ENCODE measurements at places on chromosomes 11 and 22.

DNA sequence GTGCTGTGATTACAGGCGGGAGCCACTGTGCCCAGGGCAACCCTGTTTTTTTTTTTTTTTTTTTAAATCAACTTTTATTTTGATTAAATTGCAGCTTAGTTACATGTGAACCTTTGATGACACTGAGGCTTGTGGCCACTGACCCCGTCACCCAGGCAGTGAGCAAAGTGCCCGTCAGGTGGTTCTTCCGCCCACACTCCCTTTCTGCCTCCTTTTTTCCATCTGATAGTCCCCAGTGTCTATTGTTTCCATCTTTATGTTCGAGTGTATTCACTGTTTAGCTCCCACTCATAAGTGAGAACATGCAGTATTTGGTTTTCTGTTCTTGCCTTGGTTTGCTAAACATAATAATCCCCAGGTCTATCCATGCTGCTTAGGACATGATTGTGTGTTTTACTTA, 110.9 kb upstream of the GRK3 start:
- DNase-seq, result peak; percentile 8

DNA sequence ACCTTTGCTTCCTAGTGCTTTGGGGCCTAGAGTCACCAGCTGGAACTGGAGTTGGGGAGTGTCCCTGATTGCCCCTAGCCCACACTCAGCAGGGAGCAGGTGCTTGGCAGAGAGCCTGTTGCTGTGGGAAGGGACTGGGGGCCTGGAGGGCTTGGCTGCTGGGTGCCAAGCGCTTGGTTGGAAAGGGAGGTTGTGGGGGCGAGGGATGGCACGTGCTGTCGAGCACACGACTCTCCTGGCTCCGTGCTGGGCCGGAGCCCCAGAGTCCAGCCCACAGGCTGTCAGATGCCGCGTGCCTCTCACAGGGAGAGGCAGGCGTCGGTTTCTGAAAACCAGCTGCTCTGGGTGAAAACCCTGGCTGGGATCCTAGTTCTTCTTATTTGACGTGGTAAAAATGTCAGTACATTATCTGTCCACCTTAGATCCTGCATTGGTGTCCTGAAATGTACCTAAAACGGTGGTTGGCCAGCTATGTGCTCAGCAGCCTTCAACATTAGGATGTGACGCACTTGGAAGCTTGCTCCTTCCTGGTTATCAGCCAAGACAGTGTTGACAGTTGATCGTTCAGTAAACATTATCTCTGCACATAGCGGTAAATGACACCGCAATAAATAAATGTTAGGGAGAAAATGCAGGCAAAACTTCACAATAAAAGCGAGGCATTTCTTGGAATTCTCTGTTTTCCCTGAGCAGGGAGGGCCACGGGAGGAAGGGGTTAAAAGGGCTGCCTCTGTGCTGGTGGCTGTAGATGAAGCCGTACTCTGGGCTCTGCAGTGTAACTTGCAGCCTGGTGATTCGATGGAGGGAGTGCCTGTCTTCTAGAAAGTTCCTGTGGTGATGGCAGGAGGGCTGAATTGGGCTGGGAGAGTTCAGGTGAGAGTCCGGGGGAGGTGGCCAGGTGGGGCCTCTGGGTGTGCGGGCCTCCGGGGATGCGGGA, 29.2 kb downstream of the GRAMD4 start:
- no peak for DNase-seq

- no peak for DNase-seq
Measured at GRCh38 chr11:114276077-114276476, 20.1 kb upstream of the NNMT start.

DNA sequence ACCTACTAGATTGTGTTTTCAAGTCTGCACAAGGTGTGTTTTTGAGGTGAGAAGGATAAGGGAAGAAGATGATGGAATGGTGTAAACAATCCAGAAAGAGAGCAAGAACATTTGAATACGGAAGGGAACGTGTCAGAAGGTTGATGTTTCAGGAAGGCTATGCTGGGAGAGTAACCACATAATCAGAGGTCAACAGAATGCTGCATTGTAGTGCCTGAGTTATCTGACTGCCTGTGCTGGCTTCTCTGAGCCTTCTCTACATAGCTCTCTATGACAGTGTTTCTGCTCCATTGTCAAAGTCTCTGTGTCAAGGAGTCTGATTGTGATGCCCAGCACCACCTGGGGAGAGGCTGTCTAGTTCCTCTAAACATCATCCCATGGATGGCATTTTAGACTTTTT, 74.1 kb downstream of the CYB5R2 start:
- DNase-seq, result no peak

GRCh38 chr11:122633219-122633829, 22.2 kb upstream of the UBASH3B start:
- peak; percentile 9 for DNase-seq

GRCh38 chr22:25969286-25969685, 200.0 kb upstream of the SEZ6L start:
- no peak for DNase-seq

GRCh38 chr11:69965821-69966582, 112.1 kb upstream of the ANO1 start:
- DNase-seq, result no peak

DNA sequence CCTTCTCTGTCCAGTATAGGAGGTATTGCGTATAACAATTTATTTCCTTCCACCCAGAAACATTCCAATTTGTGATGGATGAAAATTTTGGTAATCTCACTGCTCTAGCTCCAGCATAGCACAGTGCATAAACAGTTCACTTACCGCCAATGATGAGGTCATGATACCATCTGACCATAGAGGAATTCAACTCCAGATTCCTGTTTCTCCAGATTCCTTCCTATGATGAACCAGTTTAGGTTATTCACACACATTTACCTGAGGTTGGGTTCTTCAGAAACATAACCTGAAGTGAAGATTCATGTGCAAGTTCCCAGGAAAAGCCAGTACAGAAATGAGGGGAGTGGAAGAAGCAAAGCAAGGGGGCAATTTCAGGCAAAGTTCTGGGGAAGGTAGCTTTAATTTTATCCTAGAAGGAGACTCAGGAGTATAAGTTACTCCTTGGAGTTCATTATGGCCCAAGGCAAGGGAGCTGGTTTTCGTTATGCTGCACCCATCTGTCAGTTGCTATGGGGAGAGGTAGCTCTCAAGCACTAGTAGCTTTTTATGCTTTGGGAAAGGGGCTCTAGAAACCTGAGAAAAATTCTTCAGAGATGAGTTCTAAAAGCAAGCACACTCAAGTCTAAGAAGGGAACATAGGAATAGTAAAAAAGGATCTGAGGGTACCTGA, 121.6 kb downstream of the CASP12 start:
- DNase-seq, result no peak

DNA sequence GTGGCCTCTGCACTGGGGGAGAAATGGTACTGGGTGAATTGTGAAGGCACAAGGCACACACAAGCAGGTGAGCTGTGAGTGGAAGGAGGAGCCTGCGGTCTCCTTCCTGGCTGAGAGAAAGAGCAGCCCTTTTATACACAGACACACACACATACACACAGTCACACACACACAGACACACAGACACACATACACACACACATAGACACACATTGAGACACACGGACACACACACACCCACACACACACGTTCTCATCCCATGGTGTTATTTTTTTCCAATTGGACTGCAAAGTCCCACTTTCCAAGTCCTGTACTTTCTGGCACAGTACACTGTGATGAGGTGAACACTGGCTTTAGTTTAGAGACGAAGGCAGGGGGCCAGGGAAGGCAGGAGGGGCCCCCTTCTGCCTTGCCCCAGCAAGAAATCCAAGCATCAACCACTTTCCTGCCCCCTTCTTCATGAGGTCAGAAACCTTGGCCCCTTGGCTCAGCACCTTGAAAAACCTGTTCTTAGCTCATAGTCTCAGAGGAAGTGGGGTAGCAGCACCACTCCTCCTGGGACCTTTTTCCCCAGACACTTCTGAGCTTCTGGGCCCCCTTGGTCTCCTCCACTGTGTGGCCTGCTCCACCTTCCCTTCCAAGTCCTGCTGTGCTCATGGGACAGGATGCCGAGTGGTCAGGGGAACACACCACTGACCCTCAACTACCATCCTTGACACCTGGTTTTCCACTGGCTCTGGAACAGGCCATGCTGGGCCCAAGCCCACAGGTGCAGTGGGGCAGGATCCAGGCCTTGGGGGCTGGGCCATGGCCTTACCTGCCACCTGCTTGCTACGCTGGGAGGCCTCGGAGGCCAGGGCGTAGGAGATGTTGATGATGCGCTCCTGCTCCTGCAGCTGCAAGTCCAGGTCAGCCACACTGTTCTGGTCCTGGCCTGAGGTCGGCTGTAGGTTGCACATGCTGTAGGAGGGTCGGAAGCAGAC, 43.8 kb downstream of the C11orf58 start:
- no peak for DNase-seq

- no peak for DNase-seq
Measured at GRCh38 chr11:113647108-113647507, 59.0 kb downstream of the TMPRSS5 start.

DNA sequence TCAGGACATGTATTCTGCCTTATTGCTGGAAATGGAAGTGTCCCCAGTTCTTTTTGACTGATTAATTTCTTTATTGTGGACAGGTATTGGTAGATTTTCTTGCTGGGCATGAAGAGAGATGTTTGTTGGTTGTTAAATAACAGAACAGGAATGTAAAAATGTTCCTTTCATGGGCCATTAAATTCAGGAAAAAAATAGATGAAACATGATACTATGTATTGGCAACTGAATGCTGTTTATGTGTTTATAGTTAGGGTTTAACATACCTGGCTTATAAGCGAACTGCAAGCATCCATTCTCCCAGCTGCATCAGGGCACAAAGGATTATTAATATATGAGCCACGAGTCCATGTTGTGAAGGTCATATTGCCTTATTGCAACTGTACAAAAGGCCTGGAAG, 368.5 kb downstream of the NELL1 start:
- no peak for DNase-seq

- peak; percentile 42 for DNase-seq
Measured at GRCh38 chr11:6746086-6746618, 25.6 kb downstream of the OR2AG2 start.

DNA sequence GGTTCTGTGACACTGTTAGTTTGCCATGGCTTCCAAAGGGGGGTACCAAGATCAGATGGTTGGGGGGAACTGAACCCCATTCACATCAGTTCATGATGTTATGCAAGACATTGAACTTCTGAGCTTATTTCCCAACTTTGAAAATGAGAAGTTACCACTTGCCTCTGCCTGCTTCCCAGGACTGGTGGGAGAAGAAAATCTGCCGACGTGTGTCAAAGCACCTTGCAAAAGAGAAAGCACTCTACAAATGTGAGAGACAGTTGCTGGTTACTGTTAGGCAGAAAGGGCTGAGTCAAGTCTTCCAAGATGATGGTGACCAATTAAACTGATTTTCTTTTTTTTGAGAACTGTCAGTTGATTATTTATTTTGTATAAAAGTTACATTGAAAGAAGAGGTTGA, 45.6 kb downstream of the SMCO4 start:
- DNase-seq, result no peak

GRCh38 chr11:93869830-93870229, 19.4 kb upstream of the VSTM5 start:
- no peak for DNase-seq

- DNase-seq, result no peak
Measured at GRCh38 chr22:37313376-37314314, 31.3 kb downstream of the CYTH4 start.

DNA sequence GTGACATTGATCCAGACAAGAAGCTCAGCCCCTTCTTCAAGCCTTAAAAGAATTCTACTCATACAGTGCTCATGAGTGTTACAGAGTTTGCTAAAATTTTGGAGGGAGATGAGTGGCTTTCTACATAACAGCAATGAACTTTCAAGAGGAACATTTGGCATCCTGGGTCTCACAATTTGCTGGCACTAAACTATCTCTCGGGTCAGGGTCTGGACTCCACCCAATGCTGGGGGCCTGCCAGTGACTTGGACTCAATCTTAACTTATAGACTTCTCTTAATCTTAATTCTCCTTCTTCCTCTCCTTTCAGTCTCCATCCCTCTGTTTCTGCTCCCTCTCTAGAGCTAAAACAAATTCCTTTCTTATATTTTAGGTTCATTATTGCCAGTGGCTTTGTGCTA, 317.9 kb downstream of the TMEM135 start:
- no peak for DNase-seq

GRCh38 chr11:6077723-6078122, 29.8 kb upstream of the OR56B4 start:
- DNase-seq, result no peak

DNA sequence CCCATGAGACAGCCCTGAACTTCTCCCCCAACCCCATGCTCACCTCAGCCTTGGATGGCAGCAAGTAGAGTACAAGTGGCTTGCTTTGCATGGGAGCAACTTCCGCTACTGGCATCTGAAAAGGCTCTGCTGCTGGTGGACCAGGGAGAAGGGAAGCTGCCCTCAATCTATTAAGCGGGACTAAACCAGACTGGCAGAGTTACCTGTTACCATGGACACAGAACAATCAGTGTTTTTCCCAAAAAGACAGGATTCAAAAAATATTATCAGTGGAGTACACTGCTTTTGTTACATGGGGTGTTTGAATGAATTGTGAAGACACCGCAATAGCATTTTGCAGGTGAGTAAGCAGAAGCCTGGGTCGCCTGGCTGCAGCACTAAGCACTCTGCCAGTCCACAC, 631.4 kb upstream of the B3GAT1 start:
- no peak for DNase-seq

- DNase-seq, result no peak
Measured at GRCh38 chr11:81278991-81279390, 1454.7 kb downstream of the FAM181B start.

- peak; percentile 27 for DNase-seq
Measured at GRCh38 chr11:3859373-3859881, 4.0 kb downstream of the STIM1 start.

- DNase-seq, result no peak
Measured at GRCh38 chr11:32029721-32030120, 61.2 kb upstream of the RCN1 start.

DNA sequence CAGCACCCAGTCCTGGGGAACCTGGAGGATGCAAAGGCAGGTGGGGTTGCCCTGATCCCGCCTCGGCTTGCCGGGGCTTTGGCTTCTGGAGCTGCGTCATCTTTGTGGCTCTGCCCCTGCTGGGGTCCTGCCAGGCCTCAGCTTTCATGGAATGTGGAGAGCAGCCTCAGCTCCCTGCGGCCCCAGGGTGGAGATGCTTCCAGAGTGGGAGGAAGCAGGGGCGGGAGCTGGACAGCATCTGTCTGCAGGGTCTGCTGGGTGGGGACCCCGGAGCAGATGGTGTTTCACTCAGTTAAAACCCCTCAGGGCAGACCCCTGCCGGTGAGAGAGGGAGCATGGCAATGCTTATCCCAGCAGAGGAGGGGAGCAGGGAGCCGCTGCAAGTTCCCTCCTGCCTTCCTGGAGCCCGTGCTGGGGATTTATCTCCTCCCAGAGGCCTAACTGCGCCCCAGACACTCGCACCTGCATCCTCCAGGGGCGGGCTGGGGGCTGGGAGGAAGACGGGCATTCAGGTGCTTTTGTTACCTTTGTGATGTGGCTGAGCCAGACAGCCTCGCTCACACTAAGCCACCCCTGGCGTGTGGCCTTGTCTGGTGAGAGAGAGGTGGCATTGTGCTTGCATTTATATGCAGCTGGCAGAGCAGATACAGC, 15.7 kb downstream of the GRIK4 start:
- DNase-seq, result no peak

- DNase-seq, result no peak
Measured at GRCh38 chr11:134513585-134514120, 101.6 kb upstream of the B3GAT1 start.
